ENCODE measurements at places on chromosomes 7 and 10.

- DNase-seq = no peak
These were observed 651.8 kb downstream of the INHBA start for GRCh38 chr7:41051062-41051461.

- DNase-seq = no peak
These were observed 64.3 kb downstream of the PLXNA4 start for GRCh38 chr7:132511921-132512320.

DNA sequence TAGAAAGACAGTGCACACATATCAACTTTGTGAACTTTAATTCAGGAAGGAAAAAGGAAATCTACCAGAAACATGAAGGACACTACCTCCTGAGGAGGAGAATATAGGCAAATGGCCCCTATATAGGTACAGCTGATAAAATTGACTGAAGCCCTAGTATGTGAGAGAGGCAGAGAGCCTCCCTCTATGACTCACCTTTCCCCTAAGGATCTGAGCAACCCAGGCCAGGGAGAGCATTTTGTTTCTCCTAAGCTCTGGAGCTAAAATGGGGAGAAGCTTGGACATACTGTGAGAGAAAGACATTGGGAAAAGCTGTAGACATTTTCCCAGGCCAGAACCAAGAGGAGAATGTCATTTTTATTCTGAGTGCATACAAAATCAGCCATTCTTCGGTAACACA, 303.5 kb downstream of the AHR start:
- no peak for DNase-seq

- DNase-seq = no peak
These were observed at the start of gene SNCG for GRCh38 chr10:86958116-86958900. Gene SNCG (plus strand): TSS chr10:86958599. CDS start chr10:86958698, 99 bp downstream.

DNA sequence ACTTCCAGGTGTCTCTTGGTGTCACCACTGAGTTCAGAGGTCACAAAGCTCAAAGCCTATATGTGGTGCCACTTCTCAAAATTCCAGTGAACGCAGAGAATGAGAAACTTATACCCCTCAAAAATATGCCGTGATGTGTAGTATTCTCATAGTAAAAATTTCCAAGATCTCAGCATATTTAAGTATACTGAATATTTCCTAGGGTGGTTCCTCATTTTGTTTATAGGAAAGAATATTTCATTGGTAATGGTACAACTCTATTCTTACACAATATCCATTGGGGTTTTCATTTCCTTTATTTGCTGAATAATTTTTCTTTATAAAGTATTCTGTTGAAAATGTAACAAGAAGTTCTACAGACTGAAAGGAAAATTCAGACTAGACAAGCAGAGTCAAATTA, 58.9 kb upstream of the ADO start:
- no peak for DNase-seq

- no peak for DNase-seq
These were observed 305.1 kb downstream of the FGFR2 start for GRCh38 chr10:121293110-121293509.
